AG04449 (cell line): ENCODE measurements at places on chromosomes 1 and 21.

DNA sequence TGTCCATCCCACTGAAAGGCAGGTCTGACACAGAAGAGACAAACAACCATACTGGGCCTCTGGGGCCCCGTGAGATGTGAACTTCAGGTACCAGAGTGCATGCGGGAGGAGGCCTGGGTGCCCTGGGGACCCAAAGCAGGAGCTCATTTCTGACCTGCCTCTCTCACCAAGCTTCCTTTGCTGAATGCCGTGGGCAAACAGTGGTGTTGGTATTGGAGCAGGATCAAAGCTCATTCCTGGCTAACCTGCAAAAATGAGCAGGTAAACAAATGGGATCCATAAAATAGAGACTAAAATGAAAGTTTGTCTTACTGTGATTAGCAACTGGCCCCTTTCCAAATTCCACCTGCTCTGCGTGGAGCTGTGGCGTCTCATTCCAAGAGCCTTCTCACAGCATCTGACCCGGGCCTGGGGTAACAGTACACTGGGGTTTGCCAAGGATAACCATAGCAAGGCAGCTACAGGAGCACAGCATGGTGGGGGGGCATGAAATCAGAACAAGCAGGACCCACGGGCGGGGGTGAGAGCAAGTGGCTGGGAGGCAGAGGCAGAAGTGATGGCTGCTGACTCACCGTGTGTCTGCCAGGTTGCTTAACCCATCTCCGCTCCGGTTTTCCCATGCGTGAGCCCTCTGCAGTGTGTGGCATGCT, 103.6 kb downstream of the KIF26B start:
- no peak for DNase-seq

GRCh38 chr21:26107429-26107828, 63.1 kb downstream of the APP start:
- DNase-seq, result no peak

DNA sequence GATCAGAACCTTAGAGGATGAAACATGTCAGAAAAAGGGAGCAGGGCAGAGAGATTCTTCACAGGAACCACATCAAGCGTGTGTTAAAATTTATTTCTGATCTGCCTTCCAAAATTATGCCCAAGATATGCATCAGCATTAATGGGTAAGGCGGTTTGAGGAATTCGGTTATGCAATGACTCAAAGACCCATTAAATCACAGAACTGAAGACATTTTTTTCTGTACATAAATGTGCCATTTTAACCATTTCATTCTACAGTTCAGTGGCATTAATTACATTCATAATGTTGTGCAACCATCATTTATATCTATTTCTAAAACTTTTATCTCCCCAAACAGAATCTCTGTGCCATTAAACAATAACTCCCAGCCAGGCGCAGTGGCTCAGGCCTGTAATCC, 43.4 kb downstream of the CNST start:
- DNase-seq, result peak; percentile 29

GRCh38 chr1:192167911-192168700, 9.8 kb downstream of the RGS18 start:
- DNase-seq, result no peak

- DNase-seq, result no peak
Measured at GRCh38 chr1:111602974-111603373, 16.6 kb upstream of the RAP1A start.

- no peak for DNase-seq
Measured at GRCh38 chr1:246506367-246506673, 759 bp downstream of the SMYD3 start.

DNA sequence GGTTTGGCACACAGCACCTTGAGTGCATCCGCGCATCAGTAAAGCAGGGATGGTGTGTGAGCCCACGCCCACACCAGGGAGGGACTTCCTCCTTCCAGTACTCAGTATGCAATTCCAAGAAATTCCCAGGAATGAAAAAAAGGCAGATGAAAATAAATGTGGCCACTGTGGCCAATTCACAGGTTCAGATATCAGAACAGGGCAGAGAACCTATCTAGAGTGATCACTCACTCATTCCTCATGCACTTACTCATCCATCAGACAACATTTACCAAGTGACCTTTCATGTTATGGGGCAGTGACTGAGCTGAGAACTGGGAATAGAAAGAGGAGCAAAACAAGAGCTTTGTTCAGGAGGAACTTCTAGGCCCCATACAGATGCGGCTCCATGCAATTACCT, 113.7 kb downstream of the ZSCAN20 start:
- DNase-seq, result peak; percentile 16

GRCh38 chr1:192161976-192162375, 3.7 kb downstream of the RGS18 start:
- no peak for DNase-seq

GRCh38 chr1:63124666-63125191, 197.6 kb upstream of the FOXD3 start:
- DNase-seq, result peak; percentile 63

DNA sequence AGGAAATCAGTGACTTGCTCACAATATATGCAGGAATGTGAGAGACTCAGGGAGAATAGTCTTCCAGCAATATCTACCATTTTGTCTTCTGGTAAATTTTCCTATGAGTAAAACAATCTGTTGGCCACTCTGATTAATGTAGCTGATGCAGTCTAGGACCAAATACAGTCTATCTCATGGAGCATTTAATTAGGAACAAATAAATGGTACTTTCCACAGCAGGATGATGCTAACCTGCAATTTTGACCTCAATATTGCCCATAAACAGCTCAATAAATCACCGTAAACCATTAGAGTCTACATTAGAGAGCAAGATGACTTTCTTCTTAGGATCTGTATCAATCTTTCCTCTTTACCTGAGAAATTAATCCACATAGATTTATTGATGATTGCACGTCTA, 567.7 kb upstream of the B3GALT2 start:
- no peak for DNase-seq
